ENCODE measurements at places on chromosomes 7 and 10.

DNA sequence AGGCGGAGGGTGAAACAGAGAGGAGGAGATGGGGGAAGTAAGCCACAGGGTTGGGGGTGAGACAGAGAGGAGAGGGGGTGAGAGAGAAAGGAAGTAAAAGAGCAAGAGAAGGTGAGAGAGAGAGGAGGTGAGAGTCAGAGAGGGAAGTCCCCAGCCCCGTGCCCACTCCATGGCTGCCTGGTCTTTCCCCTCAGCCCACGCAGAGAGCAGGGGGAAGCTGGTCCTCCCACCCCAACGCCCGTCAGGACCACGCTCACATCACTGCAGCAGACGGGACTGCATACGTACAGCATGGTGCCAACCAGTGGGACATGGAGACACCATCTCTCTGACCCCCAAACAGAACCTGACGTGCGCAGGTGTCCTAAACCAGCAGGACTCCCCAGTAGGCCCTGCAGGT lies 12.1 kb upstream of the PDGFA start:
- DNase-seq = no peak

DNA sequence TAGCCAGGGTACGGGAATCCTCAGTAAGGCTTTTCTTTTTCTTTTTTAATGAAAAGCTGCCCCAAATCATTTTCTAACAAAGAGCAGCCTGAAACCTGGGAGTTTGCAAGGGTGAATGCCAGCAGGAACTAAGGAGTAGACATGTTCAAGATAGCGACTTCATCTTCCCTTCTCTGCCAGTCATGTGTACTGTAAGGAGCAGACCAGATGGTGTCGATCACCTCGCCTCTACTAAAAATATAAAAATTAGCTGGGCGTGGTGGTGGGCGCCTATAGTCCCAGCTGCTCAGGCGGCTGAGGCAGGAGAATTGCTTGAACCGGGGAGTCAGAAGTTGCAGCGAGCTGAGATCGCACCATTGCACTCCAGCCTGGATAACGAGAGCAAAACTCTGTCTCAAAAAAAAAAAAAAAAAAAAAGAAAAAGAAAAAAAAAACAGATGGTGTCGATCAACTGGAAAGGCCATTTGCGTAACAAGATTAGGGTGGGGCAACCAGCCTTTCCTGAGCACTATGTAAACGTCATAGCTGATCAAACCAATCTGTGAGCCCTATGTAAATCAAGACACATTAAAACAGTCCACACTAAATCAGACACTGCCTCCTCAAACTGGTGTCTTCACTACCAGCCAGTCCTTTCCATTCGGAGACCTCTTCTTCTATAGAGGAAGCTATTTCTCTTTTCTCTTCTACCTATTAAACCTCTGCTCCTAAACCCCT lies 33.8 kb downstream of the NOLC1 start:
- no peak for DNase-seq

GRCh38 chr7:157513162-157513621 lies 176.4 kb downstream of the DNAJB6 start:
- DNase-seq = no peak

DNA sequence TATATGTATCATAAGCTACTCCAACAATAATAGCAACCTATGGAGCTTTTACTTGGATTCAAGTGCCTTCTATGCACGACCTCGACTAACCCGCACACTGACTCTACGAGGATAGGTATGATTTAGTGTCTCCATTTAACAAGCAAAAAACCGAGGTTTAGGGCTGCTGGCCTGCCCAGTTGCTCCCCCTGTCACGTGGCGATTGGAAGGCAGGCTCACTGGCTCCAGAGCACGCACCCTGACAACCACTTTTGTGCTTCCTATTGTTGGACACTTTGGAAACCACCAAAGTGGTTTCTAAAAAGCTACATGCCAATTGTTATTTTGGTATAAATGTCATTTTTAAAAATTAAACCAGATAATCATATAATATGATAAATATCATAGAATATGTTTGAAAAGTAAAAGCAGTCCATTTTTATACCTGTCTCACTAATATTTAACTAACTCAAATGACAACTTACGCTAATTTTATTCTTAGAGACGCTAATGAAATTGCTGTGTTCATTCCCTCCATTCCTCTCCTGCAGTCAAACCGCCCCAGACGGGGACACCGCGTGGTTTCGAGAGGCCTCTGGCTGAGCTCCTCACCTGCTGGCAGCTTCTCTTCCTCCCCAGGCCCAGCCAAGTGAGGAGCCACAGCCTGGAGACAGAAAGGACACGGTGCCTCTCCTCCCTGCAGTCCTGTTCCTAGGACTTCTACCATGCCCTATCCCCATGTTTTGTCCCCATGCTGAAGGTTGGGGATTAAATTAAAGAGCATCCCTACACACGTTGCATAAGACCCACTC lies 22.2 kb upstream of the RHEB start:
- DNase-seq = no peak

DNA sequence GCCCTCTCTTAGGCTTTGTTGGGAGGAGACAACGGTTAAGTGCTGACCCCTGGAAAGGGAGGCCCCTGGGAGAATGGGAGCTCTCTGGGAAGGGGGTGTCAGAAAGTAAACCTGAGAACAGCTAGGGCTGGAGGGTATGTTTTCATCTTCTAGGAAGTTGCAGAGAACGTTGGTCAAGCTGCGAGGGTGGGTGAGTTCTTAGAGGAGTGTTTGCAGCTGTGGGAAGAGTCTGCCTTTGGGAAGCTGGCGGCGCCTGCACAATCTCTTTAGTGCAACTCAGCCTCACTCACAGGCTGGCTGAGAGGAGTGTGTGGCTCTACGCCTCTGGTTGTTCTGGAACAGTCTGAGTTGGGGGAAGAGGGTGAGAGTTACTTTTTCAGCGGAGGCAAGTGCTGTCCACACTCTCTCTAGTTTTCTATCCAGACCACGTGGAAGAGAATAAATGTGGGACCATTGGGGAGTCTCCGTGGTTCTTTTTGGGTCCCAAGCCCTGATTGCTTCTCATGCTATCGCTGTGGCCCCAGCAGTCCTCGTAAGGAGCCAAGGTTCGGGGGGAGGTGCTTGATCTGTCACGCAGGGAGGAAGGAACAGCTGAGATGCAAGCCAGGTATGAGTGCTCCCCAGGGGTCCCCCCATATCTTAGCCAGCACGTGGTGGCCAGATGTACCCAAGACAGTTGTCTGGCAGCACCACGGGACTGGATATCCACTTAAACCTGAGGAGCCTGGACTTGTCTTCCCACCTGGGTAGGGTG lies 237.2 kb downstream of the BUB3 start:
- no peak for DNase-seq

DNA sequence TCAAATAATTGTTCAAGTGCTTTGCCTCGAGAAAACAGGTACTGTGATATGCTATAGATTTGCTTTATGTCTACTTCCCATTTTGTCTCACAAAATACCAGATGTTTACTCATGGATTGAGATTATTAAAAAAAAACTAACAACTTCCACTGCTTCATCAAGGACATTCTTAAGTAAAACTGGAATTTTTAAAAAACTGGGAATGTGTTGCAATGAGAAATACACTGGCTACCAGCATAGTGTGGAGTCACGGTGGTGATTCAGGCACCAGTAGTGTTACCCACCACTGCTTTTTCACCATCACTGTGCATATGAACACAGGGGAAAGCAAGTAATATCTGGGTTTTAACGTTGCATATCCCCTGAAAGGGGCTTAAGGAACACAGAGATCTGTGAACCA lies 21.2 kb downstream of the FIGNL1 start:
- no peak for DNase-seq

DNA sequence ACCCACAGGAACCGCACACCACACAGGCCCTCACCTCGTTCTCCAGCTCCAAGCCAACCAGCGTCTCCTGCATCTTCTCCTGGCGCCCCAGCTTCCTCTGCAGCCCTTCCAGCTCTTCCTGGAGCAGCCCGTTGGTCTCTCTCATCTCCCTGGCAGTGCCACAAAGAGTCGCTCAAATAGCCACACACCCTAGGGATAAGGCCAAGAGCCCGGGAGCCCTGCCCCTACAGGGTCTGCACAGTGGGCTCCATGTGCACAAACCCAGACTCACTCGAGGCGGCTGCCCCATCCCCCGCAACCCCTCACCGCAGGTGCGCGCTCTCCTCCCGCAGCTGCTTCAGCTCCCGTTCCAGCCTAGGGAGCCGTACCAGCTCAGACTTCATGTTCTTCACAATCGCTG lies 16.9 kb downstream of the MAD1L1 start:
- no peak for DNase-seq

- no peak for DNase-seq
Measured at GRCh38 chr7:135333200-135333599, 99.6 kb downstream of the STRA8 start.

DNA sequence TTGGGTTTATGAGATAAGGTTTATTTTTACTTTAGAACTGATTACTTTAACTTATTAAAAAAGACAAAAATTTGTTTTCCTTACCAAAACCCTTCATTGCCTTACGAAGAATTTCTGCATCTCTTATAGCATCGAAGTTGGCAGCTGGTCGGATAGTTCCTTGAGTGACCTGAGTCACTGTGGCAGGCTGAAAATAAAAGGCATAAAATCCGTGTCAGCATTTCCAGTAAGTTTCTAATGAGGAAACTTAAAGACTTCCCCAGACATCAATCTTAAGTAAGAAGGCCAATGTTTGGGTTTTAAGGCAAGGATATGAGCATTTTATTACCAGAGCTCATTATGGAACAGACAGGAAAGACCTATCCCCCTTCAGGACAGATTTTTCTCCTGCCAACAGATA lies 25.6 kb downstream of the ANXA7 start:
- no peak for DNase-seq

GRCh38 chr7:76252021-76252420 lies 50.3 kb downstream of the SRRM3 start:
- DNase-seq = no peak

DNA sequence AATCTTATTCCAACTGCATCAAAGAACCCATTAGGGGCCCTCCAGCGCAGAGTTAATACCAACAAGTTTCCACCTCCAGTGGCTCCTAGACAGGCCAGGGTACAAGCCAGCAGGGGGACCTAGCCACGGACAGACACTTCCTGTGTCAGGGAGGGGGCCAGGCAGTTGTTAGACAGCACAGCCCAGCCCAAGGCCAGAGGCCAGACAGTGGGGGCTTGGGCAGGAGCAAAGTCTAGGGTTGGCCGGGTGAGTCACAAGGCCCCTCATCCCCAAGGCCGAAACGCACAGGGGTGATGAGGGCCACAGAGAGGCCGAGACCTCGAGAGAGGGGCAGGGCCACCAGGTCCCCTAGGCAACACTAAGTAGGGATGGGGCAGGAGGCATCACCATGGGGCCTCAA lies 19.3 kb upstream of the OPTN start:
- no peak for DNase-seq

DNA sequence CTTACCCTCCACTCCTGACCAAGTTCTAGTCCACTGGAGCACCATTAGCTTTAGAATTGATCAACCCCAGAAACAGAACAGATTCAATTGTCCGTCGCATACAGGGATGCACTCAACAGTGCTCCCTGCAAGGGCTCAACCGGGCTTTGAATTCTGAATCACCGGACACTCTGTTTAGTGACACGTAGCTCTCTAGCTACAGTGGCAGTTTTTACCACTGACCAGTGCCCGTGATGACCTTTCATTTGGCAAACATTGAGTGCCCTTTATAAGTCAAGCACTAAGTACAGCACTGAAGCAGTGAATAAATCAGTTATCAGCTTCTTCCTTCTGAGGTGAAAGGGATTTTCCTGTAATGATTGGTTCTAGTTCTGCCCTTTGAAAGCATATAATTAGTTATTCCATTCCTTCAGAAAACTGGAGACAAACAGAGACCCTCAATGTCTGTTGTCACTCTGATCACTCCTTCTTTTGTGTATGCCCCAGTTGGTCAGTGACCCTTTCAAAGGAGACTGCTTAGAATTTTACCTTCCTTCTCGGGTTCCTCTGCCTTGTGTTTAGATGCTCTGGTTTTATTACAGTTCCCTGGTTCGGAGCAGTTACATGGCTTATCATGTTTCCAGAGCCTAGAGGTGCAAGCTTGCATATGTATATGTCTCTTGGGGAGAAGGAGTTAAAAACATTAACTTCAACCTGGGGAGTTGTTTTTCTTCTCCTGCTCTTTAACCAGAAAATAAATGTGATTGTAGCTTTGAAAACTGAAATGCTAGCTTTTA lies 68.9 kb downstream of the ZNF365 start:
- DNase-seq = no peak

DNA sequence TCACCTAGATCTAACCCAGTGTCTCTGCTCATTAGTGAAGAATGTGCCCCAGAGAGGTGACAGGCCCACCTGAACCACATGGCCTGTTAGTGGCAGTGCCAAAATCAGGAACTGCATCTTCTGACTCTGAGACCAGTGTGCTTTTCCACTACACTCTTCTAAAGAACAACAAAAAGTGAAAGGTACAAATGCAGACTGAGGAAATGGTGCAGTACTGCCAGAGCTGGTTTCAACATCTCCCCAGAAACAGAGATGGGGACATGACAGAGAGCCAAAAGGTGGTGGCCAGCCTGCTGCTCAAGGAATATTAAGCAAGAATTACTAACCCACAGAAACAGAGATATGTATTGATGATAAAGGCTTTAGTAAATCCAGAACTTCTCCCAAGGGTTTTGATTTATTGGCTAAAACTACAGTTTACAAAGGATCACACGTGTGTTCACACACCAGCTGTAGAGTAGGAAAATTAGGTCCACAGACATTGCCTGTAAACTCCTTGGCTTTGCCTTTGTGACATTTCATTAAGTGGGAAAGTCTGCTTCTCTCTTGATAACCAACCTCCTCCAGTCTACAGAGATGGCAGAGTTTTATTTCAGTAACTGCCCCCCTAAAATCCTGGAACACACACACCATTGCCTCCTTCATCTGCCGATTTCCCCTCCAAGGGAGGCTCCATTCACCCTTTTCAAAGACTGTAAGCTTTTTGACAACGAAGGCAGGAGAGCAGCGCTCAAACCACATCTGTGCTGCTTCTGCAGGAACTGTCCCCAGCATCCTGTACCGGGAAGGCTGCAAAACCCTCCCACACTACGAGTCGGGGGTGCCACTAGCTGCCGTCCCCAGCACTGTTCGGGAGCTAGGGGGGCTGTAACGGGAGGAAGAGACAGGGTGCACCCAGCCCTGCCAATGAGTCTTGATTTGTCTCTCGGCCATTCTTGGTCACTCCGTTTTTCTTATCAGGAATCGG lies 29.8 kb downstream of the GSDME start:
- DNase-seq = no peak

- no peak for DNase-seq
Measured at GRCh38 chr10:17233286-17233991, 5.4 kb downstream of the VIM start.

DNA sequence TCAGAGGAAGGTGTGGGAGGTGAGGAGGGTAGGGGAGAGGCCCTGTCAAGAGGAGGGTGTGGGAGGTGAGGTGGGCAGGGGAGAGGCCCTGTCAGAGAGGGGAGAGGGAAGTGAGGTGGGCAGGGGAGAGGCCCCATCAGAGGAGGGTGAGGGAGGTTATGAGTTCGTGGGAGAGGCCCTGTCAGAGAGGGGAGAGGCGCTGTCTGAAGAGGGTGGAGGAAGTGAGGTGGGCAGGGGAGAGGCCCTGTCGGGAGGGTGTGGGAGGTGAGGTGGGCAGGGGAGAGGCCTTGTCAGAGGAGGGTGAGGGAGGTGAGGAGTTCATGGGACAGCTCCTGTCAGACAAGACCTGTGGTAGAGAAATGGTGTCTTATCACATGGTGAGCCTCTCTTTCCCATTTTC lies 74.4 kb downstream of the INPP5A start:
- DNase-seq = no peak

- peak; percentile 44 for DNase-seq
Measured at GRCh38 chr7:5381071-5381772, 42.4 kb downstream of the TNRC18 start.

Data from hematopoietic multipotent progenitor cell treated with erythropoietin and hydrocortisone succinate and interleukin-3 and kit ligand, for 8 days (in vitro differentiated cells).